ENCODE measurements at places on chromosomes 16 and 17. TPM values are rescaled to one million over a fixed set of nuclear protein-coding genes. Genes with fewer than 3 reads are reported as not detected.

DNA sequence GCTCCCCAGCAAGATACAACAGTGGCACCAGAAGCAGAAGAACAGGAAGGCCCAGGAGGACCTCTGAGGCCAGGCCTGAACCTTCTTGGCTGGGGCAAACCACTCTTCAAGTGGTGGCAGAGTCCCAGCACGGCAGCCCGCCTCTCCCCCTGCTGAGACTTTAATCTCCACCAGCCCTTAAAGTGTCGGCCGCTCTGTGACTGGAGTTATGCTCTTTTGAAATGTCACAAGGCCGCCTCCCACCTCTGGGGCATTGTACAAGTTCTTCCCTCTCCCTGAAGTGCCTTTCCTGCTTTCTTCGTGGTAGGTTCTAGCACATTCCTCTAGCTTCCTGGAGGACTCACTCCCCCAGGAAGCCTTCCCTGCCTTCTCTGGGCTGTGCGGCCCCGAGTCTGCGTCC is 11.9 kb downstream of the CES3 start:
- no peak overlapping the region for H3K27ac ChIP-seq
- no peak for DNase-seq
- peaks cover 8% of the 10 kb centered on the region for H3K27me3 ChIP-seq
- H3K36me3 ChIP-seq = no peaks in the 10 kb centered on the region

DNA sequence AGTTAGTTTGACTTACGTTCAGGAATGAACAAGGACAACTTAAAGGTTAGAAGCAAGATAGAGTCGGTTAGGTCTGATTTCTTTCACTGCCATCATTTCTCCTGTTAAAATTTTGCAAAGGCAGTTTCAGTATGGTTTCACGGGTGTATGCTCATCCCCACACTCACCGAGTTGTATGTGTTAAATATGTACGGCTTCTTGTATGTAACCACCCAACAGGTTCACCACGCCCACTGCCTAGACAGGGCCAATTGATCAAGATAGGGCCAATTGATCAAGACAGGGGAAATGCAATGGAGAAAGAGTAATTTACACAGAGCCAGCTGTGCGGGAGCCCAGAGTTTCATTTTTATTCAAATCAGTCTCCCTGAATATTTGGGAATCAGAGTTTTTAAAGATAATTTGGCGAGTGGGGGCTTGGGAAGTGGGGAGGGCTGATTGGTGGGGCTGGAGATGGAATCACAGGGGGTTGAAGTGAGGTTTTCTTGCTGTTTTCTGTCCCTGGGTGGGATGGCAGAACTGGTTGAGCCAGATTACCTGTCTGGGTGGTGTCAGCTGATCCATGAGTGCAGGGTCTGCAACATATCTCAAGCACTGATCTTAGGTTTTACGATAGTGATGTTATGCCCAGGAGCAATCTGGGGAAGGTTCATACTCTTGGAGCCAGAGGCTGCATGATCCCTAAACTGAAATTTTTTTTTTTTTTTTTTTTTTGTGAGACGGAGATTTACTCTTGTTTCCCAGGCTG is 62.4 kb upstream of the PLCG2 start:
- no peak overlapping the region for H3K27ac ChIP-seq
- H3K36me3 ChIP-seq = no peaks in the 10 kb centered on the region
- peak; percentile 2 for DNase-seq
- peaks cover 14% of the 10 kb centered on the region for H3K4me1 ChIP-seq
- no peak overlapping the region for H3K4me3 ChIP-seq

DNA sequence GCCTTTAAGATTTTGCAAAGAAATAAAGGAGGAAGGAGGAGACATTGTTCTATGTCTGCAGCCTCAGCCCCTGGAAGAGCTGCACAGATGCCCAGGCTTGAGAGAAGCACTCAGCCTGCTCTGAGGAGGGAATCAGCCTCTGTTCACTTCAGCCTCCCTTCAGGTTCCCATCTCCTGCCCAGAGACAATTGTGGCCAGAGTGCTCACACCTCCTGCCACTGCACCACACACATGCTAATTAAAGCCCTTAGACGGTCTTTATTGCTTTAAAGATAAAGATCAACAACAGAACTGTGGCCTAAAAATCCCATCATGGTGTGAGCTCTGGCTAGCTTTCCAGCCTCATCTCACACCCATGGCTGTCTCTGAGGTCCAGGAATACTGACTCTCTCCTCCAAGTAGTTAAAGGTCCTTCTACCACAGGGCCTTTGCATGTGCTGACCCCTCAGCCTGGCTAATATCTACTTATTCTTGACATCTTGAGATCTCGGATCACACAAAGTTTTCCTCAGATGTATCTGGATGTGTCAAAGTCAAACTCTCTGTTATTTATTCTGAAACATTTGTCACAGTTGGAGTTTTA is 33.8 kb downstream of the CHD9NB start:
- no peaks in the 10 kb centered on the region for H3K36me3 ChIP-seq
- peaks cover 10% of the 10 kb centered on the region for H3K27me3 ChIP-seq
- no peak overlapping the region for H3K4me3 ChIP-seq
- no peaks in the 10 kb centered on the region for H3K4me1 ChIP-seq

DNA sequence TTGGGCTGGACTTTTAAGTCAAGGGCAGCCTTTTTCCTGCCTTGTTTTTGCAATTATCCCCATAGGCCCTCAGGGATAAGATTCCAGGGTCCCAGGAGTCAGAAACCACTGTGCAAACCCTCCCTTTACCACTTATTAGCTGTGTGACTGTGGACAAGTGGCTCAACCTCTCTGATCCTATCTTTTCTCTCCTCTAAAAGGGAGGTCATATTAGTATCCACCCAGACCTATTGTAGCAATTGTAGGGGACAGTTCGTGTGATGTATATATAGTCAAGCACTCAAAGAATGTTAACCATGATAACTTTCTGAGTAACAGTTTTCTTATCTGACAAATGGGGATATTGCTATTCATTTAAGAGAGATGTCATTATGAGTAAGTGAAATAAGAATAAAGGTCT is 68.2 kb downstream of the IRX5 start:
- DNase-seq = no peak
- no peaks in the 10 kb centered on the region for H3K36me3 ChIP-seq
- no peak overlapping the region for H3K27ac ChIP-seq
- peaks cover 86% of the 10 kb centered on the region for H3K27me3 ChIP-seq
- no peak overlapping the region for H3K4me3 ChIP-seq

Gene LRRC46
- 0.63 TPM for total RNA-seq

DNA sequence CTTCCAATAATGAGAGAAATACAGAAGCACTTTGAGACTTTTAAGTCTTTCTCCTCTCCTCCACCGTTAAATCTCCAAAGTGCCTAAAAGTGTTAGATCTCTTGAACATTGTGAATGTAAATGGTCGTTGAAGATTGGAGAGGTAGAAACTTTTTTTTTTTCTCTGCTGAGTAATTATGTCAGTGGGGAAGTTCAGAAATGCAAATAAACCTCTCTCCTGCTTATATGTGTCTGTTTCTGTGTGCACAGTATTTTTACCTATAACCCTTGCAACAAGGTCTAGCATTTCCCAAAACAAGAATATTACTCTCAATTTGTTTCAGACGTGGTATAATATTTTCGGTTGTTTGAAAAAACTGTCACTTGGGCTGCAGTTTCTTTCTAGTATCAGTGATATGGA is 833.6 kb upstream of the CDH8 start:
- no peak for DNase-seq
- H3K27ac ChIP-seq = no peak overlapping the region
- no peaks in the 10 kb centered on the region for H3K4me1 ChIP-seq
- H3K4me3 ChIP-seq = no peak overlapping the region

DNA sequence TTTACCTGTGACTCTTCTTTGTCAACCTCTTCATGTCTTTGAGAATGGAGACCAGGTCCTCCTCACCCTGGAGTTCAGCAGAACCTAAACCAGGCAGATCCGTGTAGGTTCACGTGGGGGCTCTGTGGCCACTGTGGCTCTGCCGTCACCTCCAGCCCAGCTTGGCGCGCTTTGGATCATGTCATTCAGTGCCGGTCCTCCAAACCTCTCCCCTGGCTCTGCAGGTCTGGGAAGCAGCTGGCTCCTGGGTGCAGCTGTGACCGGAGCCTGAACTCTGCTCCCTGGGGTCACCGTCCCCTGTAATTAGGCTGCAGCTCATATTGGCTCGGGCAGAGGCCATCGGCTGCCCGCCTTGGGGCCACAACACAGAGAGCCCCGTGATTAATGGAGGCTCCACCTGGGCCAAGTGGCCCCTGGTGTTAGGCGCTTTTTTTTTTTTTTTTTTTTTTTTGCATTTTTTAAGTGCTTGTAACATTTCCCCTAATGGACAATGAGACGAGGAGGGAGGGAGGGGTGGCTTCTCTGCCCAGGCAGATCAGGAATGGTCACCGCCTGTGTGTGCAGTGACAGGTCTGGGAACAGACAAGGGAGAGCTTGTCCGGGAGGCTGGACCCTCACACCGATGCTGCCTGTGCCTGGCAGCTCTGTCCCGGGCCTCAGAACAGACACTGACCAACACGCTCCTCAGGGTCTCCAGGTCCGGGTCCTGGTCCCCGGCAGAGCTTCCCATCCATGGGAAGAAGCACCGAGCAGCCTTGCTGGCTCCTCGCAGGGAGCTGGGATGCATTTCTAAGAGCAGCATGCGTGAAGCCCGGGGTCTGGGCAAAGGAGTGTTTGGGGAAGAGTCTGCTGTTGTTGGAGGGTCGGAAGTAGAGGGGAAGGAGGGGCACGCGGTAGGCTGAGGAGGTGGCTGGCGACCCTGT is 247.9 kb downstream of the SEC14L1 start:
- no peak for DNase-seq
- H3K27ac ChIP-seq = peak overlapping the region; percentile 91
- H3K36me3 ChIP-seq = no peaks in the 10 kb centered on the region
- H3K4me1 ChIP-seq = peaks cover 99% of the 10 kb centered on the region

DNA sequence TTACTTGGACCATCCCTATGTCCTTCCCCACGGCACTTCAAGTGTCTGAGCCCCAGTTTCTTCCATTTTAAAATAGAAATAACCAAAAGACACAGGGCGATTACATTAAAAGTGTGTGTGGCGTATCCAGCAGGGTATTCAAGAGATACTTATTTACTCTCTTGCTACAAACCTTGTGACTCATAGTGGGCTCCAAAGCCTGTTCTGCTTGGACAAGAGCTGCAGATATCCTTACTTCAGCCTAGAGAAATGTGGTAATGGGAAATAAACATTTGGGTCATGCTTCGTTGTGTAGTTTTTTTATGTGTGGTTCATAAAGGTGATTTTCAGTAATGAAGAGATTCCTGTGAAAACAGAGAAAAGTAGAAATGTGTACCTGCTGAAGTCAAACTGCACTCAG is 288.9 kb upstream of the CDH11 start:
- H3K4me3 ChIP-seq = no peak overlapping the region
- no peak overlapping the region for H3K27ac ChIP-seq
- no peaks in the 10 kb centered on the region for H3K36me3 ChIP-seq

Gene RASD1
- total RNA-seq = 25.4 TPM

DNA sequence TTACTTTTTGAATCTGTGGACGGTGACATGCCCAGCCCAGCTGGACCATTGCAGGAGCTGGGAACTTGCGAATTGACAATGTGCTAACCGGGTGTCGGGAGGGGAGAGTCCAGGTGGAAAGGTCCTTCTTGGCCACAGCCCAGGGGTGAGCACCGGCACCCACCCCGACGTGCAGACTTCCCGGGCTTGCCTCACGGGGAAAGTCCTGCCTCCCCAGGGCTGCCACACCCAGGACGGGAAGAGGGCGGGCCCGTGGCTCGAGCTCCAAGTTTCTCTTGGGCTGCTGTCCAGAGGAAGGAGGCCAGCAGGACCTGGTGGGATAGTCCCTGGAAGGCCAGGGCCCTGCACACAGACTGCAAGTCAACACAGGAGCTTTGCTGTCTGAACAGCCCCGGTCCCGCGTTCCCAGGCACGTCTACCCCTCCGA is 17.7 kb downstream of the CARD14 start:
- peak overlapping the region; percentile 64 for H3K27ac ChIP-seq
- H3K36me3 ChIP-seq = no peaks in the 10 kb centered on the region
- H3K4me1 ChIP-seq = peaks cover 36% of the 10 kb centered on the region
- peak; percentile 66 for DNase-seq
- peaks cover 31% of the 10 kb centered on the region for H3K27me3 ChIP-seq

GRCh38 chr17:61139219-61139618 is 260.4 kb upstream of the TBX2 start:
- peak overlapping the region; percentile 20 for H3K27ac ChIP-seq
- H3K4me1 ChIP-seq = peaks cover 13% of the 10 kb centered on the region
- no peaks in the 10 kb centered on the region for H3K27me3 ChIP-seq

GRCh38 chr16:56773532-56773931 is 43.6 kb downstream of the NUP93 start:
- no peaks in the 10 kb centered on the region for H3K36me3 ChIP-seq
- DNase-seq = no peak

DNA sequence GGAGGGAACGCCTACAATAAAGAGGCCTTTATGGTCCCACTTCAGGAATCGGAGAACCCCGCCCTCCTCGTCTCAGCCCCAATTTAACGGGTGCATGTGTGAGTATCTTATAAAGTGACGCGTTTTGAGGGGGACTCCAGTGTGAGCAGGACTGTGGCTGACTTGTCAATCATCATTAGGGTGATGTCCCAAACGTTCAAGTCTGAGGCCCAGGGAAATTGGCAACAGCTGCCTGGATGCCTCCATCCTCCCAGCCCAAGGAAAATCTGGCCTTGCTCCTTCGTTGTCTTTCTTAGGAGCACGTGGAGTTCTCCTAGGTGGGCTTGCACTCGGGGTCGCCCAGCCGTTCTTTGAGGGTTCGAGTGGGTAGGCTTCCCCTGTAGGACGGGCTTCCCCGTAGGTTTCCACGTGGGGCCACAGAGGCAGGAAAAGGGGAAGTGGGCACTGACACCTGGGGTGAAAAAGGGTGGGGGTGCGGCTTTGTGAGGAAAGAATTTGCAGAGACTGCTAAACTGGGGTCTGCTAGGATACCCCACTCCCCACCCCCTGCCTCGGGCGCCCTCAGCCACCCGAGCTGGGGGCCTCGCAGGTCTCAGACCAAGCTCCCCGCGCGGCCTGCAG is 561 bp upstream of the HERPUD1 start:
- peak overlapping the region; percentile 99 for H3K4me3 ChIP-seq
- DNase-seq = no peak
- peaks cover 26% of the 10 kb centered on the region for H3K36me3 ChIP-seq
- H3K27ac ChIP-seq = peak overlapping the region; percentile 100
- no peaks in the 10 kb centered on the region for H3K27me3 ChIP-seq

Gene CCL8
- total RNA-seq = 0.41 TPM

Gene TMEM235
- not detected for total RNA-seq

Gene TRAPPC2L
- 52.7 TPM for total RNA-seq

Gene ABCA10
- 4.2 TPM for total RNA-seq

DNA sequence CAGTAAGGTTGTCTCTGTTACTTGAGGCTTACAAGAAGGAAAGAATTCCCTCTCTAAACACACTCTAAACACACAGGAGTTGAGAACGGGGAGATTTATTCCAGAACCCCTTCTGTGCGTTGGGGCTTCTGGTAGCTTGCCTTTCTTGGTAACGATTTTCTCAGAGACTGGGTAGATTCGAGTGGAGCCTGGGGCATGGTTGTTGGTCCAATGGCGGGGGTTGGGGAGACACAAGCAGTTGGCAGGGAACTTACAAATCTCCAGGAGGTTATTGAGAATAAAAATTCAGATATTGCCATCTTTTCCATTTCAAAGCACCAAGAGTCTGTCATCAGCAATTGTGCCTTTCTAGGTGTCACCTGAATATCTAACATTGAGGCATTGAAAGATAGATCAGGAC is 251.7 kb downstream of the CDH13 start:
- no peak overlapping the region for H3K4me3 ChIP-seq
- no peak for DNase-seq
- no peaks in the 10 kb centered on the region for H3K27me3 ChIP-seq
- no peaks in the 10 kb centered on the region for H3K36me3 ChIP-seq

Gene PRAC1
- not detected for total RNA-seq

- H3K4me1 ChIP-seq = peaks cover 17% of the 10 kb centered on the region
- H3K27me3 ChIP-seq = no peaks in the 10 kb centered on the region
- DNase-seq = no peak
- H3K36me3 ChIP-seq = no peaks in the 10 kb centered on the region
- H3K4me3 ChIP-seq = no peak overlapping the region
Measured at GRCh38 chr17:70314506-70314905, 145.2 kb downstream of the KCNJ2 start.

All from left ventricle myocardium inferior (tissue), 1 donor.